CD4-positive, alpha-beta T cell treated with Interleukin-12 subunit alpha and Interleukin-12 subunit beta, for 1 hour (primary cell): ENCODE measurements at places on chromosomes 6 and 20.

GRCh38 chr6:126156973-126157372, 170.6 kb downstream of the TRMT11 start:
- no peak for DNase-seq

GRCh38 chr20:22241609-22242008, 342.8 kb downstream of the FOXA2 start:
- no peak for DNase-seq

GRCh38 chr6:28433119-28433518, 10.2 kb downstream of the ZSCAN23 start:
- no peak for DNase-seq

GRCh38 chr6:16766836-16767745, 5.8 kb upstream of the ATXN1 start:
- DNase-seq, result no peak

GRCh38 chr20:57280221-57280620, 13.8 kb upstream of the BMP7 start:
- no peak for DNase-seq

DNA sequence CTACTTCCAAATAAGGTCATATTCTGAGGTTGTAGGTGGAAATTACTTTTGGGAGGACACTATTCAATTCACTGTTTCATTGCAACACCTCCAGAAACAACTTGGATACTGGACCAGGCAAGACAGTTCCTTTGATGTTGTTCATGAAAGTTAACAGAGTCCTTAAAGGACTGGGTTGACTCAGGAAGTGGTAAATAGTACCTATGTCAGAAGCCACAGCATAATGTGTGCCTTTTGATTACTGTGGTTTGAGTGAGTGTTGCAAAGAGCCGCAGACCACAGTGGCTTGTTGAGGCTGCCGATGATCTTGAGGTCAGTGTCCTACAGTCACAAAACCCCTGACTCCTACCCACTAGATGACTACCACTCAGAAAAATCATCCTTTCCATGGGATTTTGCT, 10.9 kb downstream of the IL20RA start:
- DNase-seq, result peak; percentile 67

- DNase-seq, result no peak
Observed at GRCh38 chr6:140012150-140012549, 637.7 kb upstream of the CITED2 start.

DNA sequence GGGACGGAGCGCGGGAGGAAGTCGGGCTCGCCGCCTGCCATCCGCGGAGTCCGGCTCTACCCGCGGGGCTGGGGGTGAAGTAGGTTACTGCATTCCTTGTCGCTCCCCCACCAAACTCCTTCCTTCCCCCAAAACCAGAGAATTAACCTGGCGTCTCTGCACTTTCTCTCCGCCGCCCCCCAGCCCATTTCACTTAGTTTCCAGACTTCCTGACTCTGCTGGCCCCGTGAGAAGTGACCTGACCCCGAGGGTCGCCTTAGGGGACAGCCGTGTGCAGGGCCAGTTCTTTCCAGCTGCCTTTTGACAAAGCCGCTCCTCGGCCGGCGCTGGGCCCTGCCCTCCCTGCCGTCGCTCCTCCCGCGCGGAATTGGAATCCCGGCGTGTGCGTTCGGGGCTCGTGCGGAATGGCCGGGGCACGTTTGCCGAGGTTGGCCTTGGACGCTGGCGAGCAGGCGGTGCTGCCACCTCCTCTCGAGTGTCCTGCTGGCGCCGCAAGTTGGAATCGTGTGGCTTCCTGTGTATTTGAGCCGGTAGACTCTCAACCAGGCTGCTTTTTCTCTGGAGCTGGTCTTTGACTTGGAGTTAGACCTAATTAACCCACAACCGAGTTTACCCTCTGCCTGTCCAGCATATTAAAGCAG, 650 bp downstream of the DCBLD1 start:
- peak; percentile 12 for DNase-seq

DNA sequence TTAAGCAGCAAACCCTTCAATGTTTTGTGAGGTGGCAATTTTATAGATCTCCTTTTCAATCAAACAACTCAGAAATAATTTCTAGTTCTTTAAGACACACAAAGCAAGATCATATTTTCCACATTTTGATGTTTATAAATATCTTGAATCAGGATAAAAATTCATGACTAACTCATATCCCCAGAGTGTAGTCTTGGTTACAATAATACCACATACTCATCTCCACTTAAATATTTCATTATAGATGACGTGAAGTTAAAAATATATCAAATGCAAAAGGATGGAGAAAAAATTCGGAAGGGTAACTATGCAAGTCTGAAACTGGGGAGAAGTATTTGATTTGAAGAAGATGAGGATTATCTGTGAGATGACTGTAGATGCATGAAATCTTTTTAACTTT, 59.8 kb upstream of the HIVEP1 start:
- DNase-seq, result no peak

GRCh38 chr6:89978749-89979145, 84.5 kb downstream of the GJA10 start:
- no peak for DNase-seq

DNA sequence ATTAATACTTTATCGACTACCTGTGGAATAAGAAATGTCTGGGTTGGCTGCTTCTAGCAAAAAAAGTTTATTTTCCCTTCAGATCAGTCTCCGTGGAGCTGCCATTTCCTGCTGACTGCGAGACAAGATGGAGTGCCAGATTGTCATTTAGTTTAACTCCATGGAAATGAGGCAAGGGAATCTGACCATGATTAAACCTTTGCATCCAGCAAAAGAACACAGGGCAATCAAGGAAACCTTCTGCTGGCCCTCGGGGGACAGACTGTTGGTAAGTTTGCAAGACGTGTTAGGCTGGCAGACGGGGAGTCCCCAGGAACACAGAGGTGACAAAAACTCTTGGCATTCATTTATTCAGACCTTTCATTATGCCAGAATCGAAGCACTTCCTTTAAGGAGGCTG, 52.2 kb upstream of the SPACA1 start:
- DNase-seq, result no peak

GRCh38 chr6:27922949-27923348, 10.8 kb upstream of the OR2B2 start:
- DNase-seq, result no peak

DNA sequence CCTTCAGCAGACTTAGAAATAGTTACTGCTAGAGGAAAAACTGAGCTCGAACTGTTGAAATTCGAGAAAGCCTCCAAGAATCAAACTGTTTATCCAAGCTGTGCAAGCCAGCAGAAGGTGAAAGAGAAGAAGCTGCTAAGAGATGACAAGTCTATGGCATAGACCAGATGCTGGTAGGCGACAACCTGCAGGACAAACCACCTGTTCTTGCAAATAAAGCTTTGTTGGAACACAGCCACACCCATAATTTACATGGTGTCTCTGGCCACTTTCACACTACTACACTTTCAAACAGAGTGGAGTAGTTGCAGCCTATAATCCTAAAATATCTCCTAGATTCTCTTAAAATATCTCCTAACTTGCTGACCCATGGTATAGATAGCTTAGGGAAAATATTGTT, 33.3 kb downstream of the TNFRSF21 start:
- DNase-seq, result no peak

DNA sequence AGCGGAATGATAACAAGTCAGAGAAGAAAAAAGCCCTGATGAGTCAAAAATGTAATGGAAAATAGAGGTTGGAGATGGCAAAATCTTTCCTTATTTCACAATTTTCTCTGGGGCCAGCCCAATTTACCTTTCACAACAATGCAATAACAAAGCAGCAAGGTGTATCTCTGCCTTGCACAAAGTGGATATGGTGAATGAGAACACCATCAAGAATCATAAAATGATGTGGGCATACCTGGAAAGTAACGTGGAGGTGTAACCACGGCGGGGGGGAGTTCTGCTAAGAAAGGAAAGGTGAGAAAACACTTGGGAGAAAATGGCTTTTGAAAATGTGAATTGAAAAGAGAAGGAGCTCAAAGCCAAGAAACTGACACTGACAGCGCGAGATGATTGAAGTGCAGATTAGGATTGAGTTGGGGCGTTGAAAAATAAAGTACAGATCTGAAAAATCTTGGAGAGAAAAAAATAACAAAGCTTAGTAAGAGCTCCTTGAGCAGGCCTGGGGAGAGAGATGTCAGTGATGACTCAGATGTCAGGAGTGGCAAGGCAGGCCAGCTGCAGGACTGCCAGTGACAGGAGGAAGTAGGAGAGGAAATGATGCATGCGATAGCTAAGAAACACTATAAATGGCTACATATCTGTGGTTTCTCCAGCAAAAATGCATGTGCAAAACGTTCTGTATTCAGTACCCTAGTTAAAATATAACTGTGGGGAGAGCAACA, 26.2 kb downstream of the ARHGAP18 start:
- DNase-seq, result peak; percentile 75

GRCh38 chr6:114304304-114304887, 38.4 kb downstream of the HS3ST5 start:
- peak; percentile 4 for DNase-seq

GRCh38 chr6:34951731-34952130, 62.7 kb downstream of the ANKS1A start:
- DNase-seq, result no peak

- no peak for DNase-seq
Observed at GRCh38 chr6:170046791-170047626, 243.9 kb downstream of the DLL1 start.

DNA sequence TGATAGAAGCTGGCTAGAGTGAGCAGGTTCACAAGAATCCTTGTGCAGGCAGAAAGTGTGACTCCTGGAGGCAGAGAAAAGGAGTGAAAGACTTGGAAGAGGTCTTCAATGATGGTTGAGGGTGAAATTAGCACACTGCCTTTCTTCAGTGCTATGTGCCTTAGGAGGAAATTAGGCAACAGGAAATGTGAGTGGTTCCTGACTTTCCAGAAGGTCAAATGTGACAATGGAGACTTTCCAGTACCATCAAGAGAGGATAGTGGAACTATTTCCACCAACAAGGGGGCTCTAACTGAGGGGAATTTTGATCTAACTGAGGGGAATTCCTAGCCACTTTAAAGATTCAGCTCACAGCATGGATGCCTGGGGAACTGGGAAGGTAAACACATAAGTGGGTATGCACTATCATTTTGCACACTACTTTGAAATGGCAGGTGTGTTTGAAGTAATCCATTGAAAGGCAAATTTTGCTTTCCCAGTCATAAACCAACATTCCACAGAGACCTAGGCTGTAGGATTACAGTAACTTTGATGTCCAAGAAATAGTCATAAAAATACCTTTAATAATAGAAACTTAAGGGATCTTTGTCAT, 90.0 kb downstream of the PERP start:
- DNase-seq, result no peak

DNA sequence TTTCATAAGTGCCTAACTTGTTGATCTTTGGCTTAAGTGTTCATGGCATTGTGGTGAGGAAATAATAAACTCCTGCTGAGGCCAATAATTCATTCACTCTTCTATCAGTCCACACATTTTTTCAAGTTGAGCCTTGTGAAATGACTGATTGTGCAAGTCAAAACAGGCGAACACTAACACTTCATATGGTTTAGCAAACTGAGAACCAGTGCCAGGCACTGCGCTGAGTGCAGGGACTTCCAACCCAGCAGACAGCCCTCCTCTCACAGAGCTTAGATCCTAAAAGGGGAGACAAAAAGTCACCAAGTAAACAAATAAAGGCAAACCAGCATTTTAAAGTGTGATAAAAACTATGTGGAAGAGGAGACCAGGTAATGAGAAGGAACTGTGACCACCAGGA, 435.0 kb downstream of the PTPRT start:
- DNase-seq, result no peak

GRCh38 chr6:41964201-41964887, 22.7 kb upstream of the CCND3 start:
- no peak for DNase-seq

DNA sequence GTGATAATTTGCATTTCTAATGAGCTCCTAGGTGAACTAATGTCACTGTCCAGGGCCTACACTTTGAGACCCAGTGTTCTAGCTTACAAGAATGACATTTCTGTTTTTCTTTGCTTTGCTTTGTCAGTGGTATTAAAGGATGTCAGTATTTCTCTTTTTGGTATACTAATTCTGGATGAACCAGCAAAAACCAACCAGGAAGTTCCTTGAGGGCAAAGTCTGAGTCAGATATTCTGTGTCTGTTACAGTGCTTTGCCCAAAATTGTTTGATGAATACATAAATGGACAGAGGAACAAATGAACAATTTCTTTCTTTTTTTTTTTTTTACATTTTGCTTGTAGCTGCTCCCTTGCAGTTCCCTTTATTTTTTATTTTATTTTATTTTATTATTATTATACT, 15.4 kb downstream of the COQ3 start:
- no peak for DNase-seq

- peak; percentile 75 for DNase-seq
Observed at GRCh38 chr6:14144678-14145113, 27.1 kb downstream of the CD83 start.

DNA sequence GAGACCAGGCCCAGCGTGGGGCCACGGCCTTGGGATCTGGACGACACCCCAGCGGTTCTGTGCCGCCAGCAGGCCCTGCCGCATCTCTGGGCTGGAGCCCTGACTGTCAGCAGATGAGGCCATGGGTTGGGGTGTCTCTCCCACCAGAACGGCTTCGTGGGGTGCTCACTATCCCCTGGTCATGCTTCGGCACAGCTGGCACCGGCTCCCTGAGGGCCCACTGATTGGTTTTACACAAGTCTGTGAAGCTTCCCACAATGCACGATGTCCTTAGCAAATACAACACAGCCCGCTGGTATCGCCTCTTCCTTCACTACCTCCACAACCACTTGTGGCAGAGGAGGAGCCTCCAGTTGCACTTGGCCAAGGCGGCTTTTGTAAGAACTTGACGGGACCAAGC, 94.3 kb downstream of the THBS2 start:
- DNase-seq, result no peak

GRCh38 chr6:14444295-14444972, 326.9 kb downstream of the CD83 start:
- DNase-seq, result no peak

- no peak for DNase-seq
Observed at GRCh38 chr6:279341-280029, 12.8 kb upstream of the DUSP22 start.

DNA sequence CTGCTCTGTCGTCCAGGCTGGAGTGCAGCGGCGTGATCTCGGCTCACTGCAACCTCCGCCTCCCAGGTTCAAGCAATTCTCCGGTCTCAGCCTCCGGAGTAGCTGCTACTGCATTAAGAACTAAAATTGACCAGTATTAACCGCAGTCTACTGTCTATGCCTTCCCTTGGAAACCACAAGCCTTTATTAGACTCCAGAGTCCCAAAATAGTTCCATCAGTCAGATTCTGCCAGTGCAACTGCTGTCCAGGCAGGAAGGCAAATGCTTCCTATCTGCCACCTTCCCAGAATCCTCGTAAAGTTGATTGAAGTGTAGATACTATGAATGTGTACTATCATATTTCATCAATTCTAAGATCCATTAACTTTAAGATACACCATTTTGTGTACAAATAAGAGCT, 16.7 kb downstream of the KAT14 start:
- DNase-seq, result no peak

GRCh38 chr20:2261046-2261485, 34.7 kb upstream of the TGM3 start:
- no peak for DNase-seq
